ENCODE measurements at places on chromosomes 7 and 10. TPM values are rescaled to one million over a fixed set of nuclear protein-coding genes. Genes with fewer than 3 reads are reported as not detected.

The DLG5 gene
- 65.9 TPM for total RNA-seq

The KCNH2 gene
- 0.66 TPM for total RNA-seq

The PLAU gene
- total RNA-seq: 1.8 TPM

DNA sequence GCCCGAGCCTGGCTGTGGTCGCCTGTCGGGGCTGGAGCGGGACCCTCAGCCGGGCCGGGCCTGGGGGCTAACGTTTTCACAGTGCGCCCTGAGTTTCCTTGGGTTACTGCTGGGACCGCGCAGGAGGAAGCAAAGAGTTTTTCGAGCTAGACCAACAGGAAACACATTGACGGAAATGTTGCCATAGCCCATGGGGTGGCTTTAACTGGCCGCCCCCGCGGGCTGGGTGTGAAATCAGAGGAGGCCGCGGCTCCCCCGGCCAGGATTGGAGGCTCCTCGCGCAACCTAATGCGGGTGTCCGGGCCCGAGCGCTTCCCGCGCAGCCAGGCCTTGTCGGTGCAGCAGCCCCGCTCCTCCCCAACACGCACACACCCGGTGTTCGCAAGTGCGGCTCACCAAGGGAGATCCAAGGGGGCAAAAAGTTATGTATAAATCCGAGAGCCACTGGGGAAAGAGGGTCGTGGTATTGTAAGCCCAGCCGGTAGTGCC lies 1.9 kb downstream of the HHEX start:
- peak overlapping the region; percentile 11 for H3K27ac ChIP-seq
- peak; percentile 14 for DNase-seq
- peaks cover 27% of the 10 kb centered on the region for H3K4me1 ChIP-seq
- no peaks in the 10 kb centered on the region for H3K27me3 ChIP-seq
- peak overlapping the region; percentile 87 for H3K4me3 ChIP-seq
- no peaks in the 10 kb centered on the region for H3K36me3 ChIP-seq

The AKR1C4 gene
- total RNA-seq: 0.25 TPM

- no peaks in the 10 kb centered on the region for H3K27me3 ChIP-seq
- peaks cover 7% of the 10 kb centered on the region for H3K4me1 ChIP-seq
- H3K27ac ChIP-seq: no peak overlapping the region
- no peak for DNase-seq
Measured at GRCh38 chr10:118036281-118036875, 10.4 kb downstream of the RAB11FIP2 start.
